ENCODE measurements at places on chromosomes 7 and 10.

- no peak for DNase-seq
These were observed 369.9 kb upstream of the NRP1 start for GRCh38 chr10:33704214-33704830.

GRCh38 chr10:7593063-7593462, 73.7 kb downstream of the ITIH5 start:
- DNase-seq: no peak

- DNase-seq: peak; percentile 41
These were observed 606 bp downstream of the TAX1BP1 start for GRCh38 chr7:27740449-27741086.

- no peak for DNase-seq
These were observed 261.0 kb upstream of the KLF6 start for GRCh38 chr10:4046030-4046429.

- no peak for DNase-seq
These were observed 83.8 kb downstream of the COL13A1 start for GRCh38 chr10:69885379-69886013.

DNA sequence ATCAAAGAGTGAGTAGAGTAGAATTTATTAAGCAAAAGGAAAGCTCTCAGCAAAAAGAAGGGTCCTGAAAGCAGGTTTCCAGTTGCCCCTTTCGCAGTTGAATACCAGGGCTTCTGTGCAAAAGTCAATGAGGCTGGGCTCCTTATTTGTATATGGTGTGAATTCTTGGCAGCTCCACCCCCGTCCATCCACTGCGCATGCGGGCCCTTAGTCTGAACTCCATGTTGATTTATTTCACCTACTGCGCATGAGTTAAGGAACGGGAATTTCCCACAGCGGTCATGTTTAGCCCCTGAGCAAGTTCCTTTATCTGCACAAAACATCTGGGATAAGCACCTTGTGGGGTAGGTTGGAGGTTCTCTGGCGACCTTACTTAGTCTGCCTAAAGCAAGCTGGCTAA, 325.6 kb downstream of the ZWINT start:
- DNase-seq: no peak

DNA sequence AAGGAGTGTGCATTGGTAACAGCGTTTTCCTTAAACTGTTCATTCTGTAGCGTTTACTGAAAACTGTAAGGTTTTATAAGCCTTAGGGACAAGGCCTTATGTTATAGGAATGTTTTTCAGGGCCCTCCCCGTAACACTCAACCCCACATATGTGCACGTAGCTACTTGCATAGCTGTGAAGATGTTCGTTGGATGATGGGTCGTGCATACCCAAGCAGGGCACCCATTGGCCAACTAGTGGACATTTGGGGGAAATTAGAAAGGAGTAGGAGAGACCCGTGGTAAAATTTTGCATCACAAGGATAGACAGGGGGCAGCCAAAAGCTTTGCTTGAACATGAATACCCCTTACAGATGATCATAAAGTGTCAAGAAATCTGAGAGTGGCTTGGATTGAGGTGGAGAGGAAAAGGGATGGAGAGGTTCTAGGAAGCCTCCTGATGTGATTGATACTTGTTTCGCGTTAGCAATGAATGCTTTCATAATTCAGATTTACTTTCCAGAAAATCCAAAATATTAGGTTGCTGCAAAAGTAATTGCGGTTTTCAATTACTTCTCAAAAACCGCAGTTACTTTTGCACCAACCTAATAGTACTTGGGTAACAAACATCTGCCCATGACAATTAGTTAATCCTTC, 878 bp downstream of the SEC61A2 start:
- DNase-seq: no peak

- no peak for DNase-seq
These were observed 57.2 kb downstream of the FAM171A1 start for GRCh38 chr10:15313843-15314242.

GRCh38 chr10:37748170-37748569, 109.2 kb downstream of the ZNF248 start:
- DNase-seq: no peak

GRCh38 chr7:7785344-7785973, 67.1 kb upstream of the RPA3 start:
- no peak for DNase-seq

DNA sequence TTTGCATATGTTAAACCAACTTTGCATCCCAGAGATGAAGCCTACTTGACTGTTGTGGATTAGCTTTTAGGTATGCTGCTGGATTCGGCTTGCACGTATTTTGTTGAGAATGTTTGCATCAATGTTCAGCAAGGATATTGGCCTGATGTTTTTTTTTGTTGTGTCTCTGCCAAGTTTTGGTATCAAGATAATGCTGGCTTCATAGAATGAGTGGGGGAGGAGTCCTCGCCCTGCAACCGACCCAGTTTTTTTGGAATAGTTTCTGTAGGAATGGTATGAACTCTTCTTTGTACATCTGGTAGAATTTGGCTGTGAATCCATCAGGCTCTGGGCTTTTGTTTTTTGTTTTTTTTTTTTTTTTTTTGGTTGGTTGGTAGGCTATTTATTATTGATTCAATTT, 147.9 kb downstream of the AHR start:
- DNase-seq: no peak

GRCh38 chr7:147593271-147594057, 997.1 kb upstream of the C7orf33 start:
- DNase-seq: no peak

- DNase-seq: no peak
These were observed 518.9 kb upstream of the CELF2 start for GRCh38 chr10:10498781-10499180.

- no peak for DNase-seq
These were observed 1.2 kb downstream of the HIPK2 start for GRCh38 chr7:139776486-139777132.

DNA sequence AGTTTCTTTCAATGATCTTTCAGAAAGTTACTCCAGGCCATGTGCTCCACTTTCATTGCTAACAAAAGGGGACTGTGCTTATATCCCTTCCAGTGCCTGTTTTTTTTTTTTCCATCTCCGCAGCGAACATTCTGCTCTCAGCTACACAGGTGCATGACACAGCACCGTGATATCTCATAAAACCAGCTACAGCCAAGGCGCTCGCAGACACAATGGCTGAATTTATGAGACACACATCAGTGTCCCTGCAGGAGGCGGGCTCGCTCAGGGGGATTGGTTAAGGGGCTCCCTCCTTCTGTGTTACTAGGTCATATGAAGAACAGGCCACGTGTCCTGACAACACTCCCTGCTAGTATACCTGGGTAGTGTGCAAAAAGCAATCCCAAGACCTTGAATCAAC, 245.5 kb downstream of the SKAP2 start:
- DNase-seq: no peak

DNA sequence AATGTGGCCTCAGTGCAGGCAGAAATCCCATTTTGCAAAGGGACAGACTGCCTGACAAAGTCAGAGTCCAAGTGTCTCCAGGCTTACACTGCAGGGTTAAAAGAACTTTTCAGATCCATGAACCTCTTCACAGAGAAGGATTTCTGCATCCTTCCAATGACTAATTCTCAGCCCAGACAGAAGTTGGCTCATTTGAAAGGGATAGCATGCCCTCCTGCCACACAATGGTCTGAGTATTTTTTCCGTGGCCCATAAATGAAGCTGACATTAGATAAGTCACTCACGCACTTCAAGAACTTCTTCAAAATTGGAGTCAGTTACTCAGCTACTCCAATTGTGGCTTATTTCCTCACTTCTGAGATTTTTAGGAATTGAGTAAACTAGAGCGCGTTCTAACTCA, 170.2 kb downstream of the PLXNA4 start:
- no peak for DNase-seq

GRCh38 chr10:102775201-102775934, 31.6 kb downstream of the WBP1L start:
- no peak for DNase-seq

GRCh38 chr7:150408393-150409299, 29.5 kb downstream of the ZNF775 start:
- no peak for DNase-seq

DNA sequence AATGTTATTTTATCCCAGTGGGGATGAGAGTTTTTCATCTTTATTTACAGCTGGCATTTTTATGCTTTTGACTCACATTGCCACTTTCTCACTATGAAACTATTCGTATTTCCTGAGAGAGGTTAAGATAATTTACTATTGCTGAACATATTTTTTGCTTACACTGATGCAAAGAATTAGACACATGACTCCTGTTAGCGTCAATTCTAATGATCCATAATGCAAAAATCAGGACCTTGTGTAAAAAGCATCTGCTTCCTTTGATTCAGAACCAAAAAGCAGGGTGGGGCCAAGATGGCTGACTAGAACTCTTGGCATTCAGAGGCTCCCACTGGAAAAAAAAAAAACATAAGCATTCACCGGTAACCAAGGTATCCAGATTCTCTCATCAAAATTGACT, 464.8 kb downstream of the SEMA3D start:
- no peak for DNase-seq

GRCh38 chr10:124296121-124296812, 122.5 kb downstream of the OAT start:
- DNase-seq: no peak

DNA sequence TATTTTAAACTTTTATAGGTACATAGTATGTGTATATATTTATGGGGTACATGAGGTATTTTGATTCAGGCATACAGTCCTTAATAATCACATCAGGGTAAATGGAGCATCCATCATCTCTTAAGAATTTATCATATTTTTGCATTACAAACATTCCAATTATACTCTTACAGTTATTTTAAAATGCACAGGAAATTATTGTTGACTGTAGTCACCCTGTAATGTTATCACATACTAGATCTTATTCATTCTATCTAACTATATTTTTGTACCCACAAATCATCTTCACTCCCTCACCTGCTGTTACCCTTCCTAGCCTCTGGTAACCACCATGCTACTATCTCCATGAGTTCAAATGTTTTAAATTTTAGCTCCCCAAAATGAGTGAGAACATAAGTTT, 56.3 kb upstream of the FAM3C start:
- no peak for DNase-seq

DNA sequence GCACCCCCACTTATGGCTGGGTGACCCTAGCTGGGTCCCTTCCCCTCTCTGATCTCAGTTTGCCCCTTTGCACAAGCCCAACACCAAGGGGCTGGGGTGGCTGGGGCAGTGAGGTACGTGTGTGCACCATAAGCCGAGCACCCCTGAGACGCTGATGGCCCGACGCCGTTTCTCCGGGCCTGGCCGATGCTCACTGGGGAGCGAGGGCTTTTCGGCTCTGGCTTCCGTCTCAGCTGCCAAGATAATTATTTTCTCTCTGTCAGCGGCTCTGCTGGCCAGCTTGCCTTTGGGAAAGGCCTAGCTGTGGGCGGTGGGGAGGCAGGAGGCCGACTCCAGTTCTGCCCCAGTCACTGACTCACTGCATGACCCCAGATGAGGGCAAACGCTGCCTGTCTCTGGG, 91.0 kb downstream of the ZMIZ1 start:
- DNase-seq: no peak

DNA sequence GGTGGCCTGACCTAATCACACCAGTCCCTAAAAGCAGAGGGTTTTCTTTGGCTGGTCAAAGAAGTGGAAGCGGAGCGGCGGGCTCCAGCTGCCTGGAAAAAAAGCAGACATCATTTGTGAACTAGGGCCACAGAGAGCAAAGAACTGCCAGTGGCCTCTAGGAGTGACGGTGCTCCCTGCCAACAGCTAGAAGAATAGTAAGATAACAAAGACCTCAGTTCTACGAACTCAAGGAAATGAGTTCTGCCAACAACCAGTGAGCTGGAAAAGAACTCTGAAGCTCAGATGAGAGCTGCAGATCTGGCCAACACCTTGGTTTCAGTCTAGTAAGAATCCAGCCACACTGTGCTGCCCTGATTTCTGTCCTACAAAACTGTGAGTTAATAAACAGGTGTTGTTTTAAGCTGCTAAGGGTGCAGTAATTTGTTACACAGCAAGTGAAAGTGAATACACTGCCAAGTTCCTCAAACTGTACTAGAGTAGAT, 178.0 kb downstream of the SRPK2 start:
- DNase-seq: no peak

- DNase-seq: no peak
These were observed 68.9 kb upstream of the FRMD4A start for GRCh38 chr10:14399641-14400040.

DNA sequence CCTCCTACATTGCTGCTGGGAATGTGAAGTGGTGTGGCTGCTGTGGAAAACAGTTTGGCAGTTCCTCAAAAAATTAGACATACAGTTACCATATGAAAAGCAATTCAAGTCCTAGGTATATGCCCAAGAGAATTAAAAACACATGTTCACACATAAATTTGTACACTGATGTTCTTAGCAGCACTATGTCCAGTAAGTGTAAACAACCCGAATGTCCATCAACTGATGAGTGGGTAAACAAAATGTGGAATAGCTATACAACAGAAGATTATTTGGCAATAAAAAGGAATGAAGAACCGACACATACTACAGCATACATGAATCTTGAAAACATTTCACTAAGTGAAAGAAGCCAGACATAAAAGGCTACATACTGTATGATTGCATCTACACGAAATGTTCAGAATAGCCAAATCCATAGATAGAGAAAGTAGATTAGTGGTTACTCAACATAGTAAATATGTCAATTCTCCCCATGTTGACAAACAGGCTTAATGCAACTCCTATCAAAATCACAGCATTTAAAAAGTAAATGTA, 17.2 kb downstream of the CEP41 start:
- DNase-seq: no peak

DNA sequence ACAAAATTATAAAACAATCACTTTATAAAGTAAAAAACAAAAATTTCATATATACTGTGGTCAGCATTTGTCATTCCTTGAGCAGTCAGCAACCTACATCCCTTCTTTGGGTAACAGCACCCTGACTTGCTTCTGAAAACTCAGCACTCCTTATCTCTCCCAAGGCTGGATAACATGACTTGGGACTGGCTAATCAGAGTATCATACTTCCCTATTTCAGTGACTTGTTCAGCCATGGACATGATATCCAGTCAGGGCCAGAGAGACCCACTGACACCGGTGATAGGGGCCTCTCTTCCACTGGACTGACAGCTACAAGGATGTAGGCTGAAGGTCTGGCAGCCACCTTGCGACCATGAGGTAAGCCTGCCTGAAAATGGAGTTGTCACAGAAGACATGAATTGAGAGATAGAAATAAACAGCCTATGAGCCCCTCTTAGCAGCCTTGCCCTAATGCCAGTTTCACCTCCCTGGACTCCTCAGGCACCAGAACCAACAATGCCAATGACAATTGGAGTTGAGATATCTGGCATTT, 84.4 kb upstream of the NEBL start:
- DNase-seq: no peak

- no peak for DNase-seq
These were observed 571 bp downstream of the KDM7A start for GRCh38 chr7:140176122-140176701.

GRCh38 chr7:141649137-141649864, 52.7 kb downstream of the DENND11 start:
- DNase-seq: no peak

- DNase-seq: no peak
These were observed 8.5 kb upstream of the SLC39A12 start for GRCh38 chr10:17943033-17943745.

GRCh38 chr10:67606572-67606971, 89.4 kb downstream of the CTNNA3 start:
- DNase-seq: no peak

DNA sequence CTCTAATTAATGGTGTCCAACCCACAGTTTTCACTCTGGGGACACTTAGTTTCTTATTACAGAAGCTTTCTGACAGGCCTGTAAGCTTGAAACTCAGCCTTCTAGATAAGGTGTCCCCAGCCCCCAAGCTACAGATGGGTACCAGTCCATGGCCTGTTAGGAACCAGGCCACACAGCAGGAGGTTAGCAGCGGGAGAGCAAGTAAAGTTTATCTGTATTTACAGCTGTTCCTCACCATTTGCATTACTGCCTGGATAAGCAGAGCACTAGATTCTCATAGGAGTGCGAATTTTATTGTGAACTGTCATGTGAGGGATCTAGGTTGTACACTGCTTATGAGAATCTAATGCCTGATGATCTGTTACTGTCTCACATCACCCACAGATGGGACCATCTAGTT, 93.7 kb downstream of the TMEM26 start:
- DNase-seq: no peak
